Stimulated activated CD8-positive, alpha-beta memory T cell treated with anti-CD3 and anti-CD28 coated beads, Interleukin-4, amount 100 ng/mL, for 1 hour (primary cell): ENCODE measurements at places on chromosomes 7 and 10.

DNA sequence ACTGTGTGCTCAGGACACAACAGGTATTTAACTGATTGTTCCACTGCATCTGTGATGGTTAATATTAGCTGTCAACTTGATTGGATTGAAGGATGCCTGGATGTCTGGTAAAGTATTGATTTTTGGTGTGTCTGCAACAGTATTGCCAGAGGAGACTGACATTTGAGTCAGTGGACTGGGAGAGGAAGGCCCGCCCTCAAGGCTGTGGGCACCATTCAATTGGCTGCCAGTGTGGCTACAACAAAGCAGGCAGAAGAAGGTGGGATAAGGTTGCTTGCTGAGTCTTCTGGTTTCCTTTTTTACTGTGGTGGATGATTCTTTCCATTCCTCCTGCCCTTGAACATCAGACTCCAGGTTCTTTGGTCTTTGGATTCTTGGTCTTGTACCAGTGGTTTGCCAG is 137.1 kb upstream of the FAM13C start:
- no peak for DNase-seq

DNA sequence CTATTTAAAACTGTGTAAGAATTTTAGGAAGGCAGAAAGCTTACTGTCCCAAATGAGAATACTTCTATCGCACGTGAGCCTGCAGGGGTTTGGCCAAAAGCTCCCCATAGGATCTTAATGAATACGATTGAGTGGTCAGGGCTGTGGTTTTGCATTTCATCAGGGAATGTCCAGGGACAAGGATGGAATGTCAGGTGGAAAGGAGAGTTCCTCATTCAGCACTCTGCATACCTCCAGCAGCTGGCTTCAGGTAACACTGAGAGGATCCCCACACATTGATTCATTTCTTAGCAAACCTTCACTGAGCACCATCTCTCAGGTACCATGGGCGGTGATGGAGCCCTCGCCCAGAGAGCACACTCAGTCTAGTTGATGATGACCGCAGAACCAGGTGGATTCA is 27.2 kb downstream of the ANK3 start:
- no peak for DNase-seq

DNA sequence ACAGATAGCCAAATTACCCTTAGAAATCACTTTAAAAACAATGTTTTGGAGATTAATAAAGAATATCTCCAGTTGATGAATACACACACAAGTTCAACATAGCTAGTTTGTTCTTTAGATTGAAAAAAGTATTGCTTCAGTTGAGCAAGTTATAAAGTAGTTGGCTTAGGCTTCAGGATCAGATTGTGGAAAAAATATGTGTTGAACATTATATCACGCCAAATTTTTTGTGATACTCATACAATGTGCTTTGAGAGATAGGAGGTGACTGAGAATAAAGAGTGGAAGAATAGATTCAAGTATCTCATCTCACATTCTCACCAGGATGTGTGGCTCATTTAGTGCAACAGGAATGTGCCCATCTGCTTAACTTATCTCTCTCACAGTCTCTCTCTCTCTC is 553.3 kb downstream of the HTR7 start:
- no peak for DNase-seq

GRCh38 chr7:129684777-129685176 is 73.3 kb downstream of the NRF1 start:
- DNase-seq = no peak

DNA sequence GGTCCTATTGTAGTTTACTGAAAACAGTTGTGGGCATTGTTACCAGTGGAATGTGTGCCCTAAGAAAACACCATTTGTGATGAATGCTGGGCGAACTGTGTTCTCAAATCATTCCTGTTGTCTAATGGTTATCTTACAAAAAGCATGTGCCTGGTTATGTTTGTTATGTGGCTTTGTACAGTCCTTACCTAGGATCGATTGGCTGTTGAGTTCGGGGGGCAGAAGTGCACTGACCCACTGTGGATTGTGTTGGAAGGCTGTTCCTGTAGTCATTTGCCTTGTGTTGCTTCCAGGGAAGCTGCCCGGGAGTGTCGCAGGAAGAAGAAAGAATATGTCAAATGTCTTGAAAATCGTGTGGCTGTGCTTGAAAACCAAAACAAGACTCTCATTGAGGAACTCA is 84.3 kb downstream of the CREM start:
- DNase-seq = no peak

DNA sequence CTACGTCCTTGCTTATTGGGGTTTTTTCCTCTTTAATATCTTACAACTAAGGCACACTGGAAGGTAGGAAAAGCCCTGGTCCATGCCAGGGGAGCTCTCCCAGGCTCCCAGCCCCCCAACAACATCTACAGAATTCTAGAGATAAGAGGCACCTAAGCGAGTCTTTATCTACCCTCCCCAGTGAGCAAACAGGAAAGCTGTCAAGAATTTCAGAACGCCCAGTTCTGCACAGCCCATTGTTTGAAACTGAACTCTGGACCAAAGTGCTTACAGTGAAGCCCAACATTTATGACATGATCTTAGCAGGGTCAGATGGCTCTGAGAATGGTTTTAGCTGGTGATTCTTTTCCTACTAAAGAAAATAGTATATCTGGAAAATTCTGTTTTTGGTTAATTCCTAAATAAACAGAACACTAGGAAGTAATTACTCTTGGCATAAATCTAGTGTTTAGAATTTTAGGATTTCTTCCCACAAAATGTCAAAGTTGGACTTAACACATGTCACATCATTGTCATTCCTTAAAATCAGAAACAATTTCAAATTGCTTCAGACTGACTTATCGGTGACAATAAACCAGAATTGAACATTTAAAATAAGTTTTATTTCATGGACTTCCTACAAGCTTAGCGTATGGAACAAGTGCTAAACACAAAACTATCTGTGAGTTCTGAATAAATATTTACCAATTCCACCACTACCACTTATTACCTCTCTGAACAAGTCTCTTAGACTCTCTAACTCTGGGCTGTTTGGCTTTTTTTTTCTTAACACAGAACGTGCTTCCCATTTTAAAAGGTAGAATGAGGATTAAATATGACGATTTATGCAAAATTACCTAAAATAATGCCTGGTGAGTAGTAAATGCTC is 31.3 kb upstream of the RNF32 start:
- no peak for DNase-seq

DNA sequence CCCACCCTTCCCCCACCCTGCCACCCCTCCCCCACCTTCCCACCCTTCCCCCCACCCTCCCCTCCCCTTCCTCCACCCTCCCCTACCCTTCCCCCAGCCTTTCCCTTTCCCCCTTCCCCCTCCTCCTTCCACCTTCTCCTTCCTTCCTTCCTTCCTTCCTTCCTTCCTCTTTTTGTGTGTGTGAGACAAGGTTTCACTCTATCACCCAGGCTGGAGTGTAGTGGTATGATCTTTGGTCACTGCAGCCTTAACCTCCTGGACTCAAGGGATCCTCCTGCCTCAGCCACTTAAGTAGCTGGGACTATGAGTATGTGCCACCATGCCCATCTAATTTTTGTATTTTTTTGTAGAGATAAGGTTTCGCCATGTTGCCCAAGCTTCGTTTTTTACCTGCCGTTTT is 35.2 kb downstream of the CYP17A1 start:
- DNase-seq = no peak

GRCh38 chr7:121366852-121367431 is 29.2 kb downstream of the FAM3C start:
- DNase-seq = no peak

DNA sequence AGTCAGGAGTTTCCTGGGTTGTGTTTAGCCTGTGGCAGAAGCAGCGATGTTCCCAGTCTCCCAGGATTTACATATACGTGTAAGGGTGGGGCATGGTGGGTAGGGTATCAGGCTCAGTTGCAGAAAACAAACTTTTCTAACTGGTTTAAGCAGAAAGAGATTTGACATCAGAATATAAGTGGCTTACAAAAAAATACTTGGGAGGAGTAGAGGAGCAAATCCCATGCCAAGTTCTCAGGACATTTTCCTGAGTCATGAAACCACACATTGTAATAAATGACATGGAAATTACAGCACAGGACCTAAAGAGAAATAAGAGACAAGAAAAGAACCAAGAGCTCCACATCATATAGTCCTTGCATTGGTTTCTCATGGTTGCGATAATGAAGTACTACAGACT is 26.2 kb upstream of the FRMD4A start:
- no peak for DNase-seq
